ENCODE measurements at places on chromosomes 6 and 20.

DNA sequence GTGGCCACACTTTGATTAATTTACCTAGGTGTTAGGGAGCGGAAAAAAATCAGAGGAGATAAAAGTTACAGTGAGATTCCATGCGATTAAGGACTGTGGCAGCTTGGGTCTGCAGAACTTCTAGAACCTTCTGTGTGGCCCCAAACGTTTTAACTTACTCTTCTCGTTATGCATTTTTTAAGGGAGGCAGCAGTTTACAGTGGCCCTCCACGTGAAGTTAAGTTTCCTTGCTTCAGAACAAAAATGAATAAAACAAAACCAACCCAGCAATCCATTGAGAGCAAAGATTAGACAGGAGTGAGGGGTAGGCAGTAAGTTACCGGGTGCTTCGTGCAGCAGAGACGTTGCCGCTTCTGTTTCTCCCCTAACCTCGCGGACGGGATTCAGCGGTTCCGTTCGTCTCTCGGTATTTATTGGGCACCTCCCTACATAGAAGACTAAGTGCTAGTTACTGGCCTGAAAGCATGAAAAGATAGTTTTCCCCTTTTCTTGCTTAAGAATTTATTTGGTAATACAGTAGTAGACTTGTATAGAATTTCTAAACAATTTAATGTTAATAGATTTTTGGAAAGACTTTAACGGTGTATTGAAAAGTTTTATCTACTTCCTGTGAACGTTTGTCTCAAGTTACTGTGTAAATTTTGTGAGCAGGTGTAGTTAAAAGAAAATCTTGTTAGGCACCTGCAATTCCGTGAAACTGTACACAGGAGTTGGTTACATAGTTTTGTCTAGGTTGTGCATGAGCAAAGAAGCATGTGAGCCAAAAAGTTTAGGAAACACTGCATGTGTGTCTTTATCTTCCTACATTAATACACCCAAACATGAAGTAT is 1.1 kb downstream of the BAG2 start:
- no peak for DNase-seq

- no peak for DNase-seq
These were observed 67.6 kb downstream of the NUDT3 start for GRCh38 chr6:34324738-34325444.

DNA sequence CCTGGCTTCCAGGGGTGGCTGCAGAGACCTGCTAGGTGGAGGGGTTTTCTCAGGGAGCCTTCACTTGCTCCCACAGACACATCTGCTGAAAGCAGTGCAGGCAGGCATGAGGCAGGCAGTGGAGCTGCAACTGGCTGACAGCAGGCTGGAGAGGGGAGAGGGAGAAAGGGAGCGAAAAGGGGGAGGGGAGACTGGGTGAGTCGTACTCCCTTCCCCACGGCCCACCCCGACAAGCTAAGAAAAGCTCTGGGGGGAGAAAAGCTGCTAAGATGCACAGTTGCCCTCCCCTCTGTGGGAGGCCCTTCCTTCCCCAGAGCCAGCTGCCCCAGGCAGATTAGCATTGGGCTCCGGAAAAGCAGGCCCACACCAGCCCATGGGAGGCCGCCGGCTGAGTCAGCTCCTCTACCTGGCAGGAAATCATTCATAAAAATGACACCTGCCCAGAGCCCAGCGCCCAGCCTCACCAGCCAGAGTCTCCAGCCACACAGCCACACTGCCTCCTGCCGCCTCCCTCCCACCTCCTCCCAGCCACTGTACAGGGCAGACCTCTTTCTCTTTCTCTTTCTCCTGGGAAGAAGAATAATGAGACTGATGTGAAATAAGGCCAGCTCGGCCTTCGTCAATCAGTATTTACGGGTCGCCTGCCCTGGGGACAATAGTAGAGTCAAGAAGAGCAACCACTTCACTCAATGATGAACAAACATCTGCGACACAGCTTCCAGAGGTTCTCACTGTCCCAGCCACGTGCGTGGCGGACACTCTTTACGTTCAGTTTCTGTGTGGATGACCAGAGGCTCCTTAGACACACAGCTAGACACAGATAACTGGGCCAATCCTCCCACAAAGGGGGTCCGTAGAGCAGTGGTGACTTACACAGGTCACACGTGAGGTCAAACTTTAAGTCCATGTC is 7.7 kb upstream of the C20orf203 start:
- no peak for DNase-seq

DNA sequence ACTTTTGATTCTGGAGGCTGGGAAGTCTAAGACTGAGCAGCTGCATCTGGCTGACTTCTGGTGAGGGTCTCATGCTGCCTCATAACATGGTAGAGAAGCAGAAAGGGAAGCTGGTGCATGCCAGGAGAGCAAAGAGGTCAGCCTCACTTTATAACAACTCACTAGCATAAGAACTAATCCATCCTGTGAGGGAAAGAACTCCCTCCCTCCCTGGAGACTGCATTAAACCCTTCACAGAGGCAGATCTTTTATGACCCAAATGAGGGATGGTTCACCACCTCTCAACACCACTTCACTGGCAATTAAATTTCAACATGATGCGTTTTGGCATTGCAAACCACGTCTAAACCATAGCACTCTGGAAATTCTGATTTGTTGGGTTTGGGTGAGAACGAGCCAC is 33.9 kb downstream of the STXBP5 start:
- no peak for DNase-seq

- DNase-seq = no peak
These were observed 43.2 kb downstream of the UQCC2 start for GRCh38 chr6:33668328-33668727.

- DNase-seq = no peak
These were observed 235.2 kb downstream of the SIM1 start for GRCh38 chr6:100229512-100229911.

GRCh38 chr6:106883808-106884262 is 90.7 kb downstream of the CD24 start:
- DNase-seq = no peak

GRCh38 chr6:160215232-160215631 is 43.4 kb downstream of the SLC22A2 start:
- no peak for DNase-seq

All from hippocampal formation (tissue), 2 donors.